ENCODE measurements at places on chromosomes 7 and 10. TPM values are rescaled to one million over a fixed set of nuclear protein-coding genes. Genes with fewer than 3 reads are reported as not detected.

The TMEM213 gene
- total RNA-seq: 9.8 TPM

DNA sequence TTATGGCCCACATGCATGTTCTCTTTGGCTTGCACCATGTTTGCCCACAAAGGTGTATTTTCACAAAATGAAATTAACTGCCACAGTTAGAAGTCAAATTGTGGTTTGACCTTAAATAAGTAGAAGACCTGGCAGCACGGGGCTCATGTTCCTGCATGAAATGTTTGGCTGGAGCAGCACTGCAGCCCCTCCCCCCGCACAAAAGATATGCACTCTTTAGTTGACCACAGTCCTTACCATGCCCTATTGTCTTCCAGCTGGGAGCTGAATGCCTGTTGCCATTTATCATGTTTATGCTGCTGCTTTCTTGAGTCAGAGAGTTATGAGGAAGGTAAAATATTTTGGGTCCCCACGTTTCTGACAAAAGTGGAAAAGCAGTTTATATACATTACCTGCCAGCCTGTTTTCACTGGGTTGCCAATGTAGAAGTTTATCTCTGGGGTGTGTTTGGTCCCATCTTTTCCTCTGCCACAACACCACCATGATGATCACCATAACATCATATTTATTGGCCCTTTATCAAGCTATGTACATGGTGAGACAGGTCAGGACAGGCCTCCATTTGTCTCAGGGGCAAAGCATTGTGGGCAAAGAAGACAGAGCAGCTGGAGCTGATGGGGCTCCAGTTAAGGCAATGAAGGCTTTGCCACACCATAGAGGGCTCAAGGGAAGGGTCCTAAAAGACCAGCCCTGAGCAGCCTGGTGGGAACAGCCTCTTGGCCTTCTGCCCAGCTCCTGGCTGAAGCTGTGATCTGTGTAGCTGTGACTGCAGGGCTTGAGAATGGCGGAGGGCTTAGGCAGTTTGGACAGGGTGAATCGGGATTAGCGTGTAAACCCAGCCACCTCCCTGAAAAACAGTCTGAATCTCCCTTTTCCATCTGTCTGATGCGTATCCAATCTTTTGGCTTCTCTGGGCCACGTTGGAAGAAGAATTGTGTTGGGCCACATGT, 5.4 kb downstream of the PRF1 start:
- H3K36me3 ChIP-seq: no peaks in the 10 kb centered on the region
- no peak overlapping the region for H3K27ac ChIP-seq
- DNase-seq: no peak
- peaks cover 41% of the 10 kb centered on the region for H3K27me3 ChIP-seq
- no peak overlapping the region for H3K4me3 ChIP-seq
- no peaks in the 10 kb centered on the region for H3K4me1 ChIP-seq

The TMEM229A gene
- total RNA-seq: not detected

The CDNF gene
- total RNA-seq: 2.4 TPM
